ENCODE measurements at places on chromosomes 1 and 21.

GRCh38 chr1:78303620-78304019, 187.2 kb upstream of the PTGFR start:
- no peak for DNase-seq

DNA sequence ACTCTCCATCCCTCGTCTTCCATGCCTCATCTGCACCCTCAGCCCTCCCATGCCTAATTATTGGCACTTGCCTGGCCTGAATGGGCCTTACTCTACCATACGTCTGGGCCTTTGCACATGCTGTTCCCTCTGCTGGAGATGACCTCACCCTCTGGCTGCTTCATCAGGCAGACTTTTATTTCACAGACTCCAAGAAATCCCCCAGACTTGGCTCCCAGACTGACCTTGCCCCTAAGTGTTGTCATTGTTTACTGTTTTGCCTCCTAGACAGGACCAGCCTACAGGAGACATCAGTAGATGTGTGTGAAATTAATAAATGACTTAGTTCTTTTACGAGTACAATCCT, 5.2 kb upstream of the AHDC1 start:
- no peak for DNase-seq

DNA sequence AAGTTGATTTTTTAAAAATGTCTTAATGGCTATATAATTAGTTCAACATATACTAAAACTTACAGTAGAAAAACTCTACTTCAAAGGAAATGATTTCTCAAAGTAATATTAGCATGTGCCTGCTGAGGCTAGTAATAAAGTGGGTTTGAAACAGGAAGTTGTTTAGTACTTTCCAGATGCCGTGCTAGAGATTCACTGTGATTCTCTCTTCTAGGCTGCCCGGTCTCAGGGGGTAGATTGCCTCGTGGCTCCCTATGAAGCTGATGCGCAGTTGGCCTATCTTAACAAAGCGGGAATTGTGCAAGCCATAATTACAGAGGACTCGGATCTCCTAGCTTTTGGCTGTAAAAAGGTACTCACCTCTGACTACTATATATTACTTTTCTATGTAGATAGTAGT, 9.1 kb downstream of the EXO1 start:
- DNase-seq: no peak

DNA sequence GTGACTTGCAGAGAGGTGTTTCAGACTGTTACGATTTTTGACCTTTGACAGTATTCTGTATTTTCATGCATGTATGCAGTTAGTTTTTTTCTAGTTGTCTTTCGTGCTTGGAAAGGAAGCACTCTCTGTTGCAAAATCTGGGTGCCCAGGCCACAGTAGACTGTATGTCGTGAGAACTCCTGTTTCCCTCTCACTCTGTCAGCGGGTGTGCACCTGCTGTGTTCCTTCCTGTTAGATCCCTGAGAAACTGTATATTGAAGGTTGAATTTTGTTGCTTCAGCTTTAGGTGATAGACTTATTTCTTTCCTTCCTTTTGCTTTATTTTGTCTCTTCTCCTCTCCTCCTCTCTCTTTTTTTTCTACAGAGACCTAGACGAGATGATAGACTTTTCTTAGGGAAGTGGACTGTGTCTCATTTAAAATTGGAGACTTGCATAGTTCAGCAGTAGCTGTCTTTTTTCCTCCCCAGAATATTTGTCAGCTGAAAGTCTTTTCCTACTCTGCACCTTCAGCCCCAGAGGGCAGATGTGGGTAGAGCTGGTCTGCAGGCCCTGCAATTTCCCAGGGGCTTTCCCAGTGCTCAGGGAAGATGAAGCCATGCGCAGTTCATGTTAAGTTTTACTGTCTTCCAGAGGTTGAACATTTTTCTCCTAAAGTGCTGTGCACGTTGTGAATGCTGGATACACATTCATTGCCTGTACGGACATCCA, 1.4 kb downstream of the TRAPPC10 start:
- DNase-seq: peak; percentile 63

- no peak for DNase-seq
Observed at GRCh38 chr1:189607477-189608096, 870.1 kb downstream of the BRINP3 start.
